ENCODE measurements at places on chromosomes 6 and 20. TPM values are rescaled to one million over a fixed set of nuclear protein-coding genes. Genes with fewer than 3 reads are reported as not detected.

DNA sequence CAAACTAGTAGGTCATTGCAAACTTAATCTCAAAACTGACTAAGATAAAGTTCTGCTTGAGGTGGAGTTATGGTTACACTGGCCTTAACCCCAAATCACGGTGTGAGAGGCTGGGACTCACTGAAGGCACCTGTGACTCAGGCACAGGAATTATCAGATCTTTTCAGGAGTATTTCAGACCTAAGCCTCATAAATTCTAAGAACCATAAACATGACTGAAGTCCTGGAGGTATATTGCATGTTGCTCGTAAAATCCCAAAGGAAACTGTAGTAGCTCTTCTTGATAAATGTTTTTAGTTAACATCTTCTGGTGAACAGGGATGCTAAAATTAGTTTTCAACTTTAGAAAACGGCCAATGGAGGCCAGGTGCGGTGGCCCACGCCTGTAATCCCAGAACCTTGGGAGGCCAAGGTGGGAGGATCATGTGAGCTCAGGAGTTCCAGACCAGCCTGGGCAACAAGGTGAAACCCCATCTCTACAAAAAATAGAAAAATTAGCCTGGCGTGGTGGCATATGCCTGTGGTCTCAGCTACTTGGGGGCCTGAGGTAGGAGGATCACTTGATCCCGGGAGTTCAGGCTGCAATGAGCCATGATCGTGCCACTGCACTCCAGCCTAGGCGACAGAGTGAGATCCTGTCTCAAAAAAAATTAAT lies 36.5 kb downstream of the DZANK1 start:
- DNase-seq = no peak

BMP5 gene
- not detected for total RNA-seq

DNA sequence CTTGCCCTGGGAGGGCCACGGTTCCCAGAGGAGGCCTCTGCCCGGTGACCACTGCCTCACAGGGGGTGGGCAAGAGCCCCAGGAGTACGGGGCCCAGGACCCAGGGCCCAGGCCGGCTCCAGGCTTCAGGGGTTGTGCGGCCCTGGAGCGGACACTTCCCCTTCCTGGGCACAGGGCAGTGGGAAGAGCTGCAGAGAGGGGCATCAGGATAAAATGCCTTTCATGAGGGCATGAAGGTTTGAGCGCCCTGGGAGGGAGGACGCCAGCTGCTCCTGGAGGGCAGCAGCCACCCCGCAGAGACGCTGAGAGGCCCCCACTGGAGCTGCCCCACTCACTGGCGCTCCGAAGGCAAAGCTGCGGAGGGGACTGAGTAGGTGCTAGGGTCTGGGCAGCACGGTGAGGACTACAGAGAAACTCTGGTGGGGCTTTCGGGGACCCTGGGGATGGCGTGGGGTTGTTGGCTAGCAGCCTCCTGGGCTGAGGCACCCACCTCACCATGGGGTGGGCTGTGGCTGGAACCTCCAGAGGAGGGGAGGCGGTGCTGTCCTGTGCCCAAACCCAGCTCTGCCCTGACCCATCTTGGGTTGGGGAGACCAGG lies 10.4 kb downstream of the LAMA5 start:
- no peak for DNase-seq

BHLHE23 gene
- not detected for total RNA-seq

DNA sequence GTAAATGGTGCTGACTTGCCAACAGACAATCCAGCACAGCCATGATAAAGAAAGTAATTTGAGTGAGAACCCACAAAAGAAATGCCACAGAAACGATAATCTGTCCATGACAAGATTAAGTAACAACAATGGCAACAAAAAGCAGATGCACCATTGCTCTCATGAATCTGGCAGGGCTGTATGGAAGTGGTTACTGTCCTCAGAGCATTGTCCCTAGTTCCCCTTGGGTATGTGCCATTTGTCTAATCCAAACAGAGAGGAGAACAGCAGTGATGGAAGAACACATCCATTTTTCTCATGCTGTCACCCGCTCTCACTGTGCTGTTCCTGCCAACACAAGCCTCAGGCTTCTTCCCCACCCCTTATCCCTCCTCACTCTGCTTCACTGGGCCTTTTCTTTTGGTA lies 65.8 kb downstream of the REV3L start:
- no peak for DNase-seq

- no peak for DNase-seq
These were observed 520.9 kb downstream of the CD83 start for GRCh38 chr6:14638435-14638905.

DNA sequence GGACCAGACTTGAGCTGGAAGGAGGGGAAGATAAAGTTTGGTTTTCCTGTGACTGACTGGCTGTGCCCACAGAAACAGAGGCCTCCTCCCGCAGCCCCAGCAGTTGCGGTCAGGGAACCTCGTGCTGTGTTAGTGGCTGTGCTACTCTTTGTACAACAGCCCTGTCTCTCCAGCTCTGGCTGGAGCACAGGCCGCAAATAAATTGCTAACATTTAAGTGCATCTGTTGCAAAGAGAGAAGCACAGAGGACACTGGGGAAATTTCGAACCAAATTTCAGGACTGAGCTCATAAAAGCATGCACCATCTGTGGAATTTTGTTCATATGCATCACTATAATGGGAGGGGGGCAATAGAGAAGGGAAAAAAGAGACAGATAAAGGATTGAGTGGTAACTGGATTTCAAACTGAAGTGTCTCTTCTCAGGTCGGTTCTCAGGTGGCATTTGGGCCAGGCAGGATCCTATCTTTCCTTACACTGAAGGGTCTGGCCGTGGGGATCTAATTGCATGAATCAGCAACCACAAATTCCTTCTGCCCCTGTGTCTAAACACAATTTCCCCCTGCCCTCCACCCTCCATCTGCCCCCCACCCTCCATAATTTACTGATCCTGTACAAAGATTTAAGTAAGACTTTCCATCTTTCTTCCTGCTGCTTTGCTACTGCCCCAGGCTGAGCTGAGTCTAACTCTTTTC lies 88.9 kb upstream of the ATXN1 start:
- no peak for DNase-seq

GRCh38 chr20:22740829-22741228 lies 156.5 kb upstream of the FOXA2 start:
- no peak for DNase-seq

GRCh38 chr6:8131265-8131897 lies 29.0 kb upstream of the EEF1E1 start:
- no peak for DNase-seq

GRCh38 chr6:33961691-33962090 lies 157.9 kb upstream of the MLN start:
- no peak for DNase-seq

DNA sequence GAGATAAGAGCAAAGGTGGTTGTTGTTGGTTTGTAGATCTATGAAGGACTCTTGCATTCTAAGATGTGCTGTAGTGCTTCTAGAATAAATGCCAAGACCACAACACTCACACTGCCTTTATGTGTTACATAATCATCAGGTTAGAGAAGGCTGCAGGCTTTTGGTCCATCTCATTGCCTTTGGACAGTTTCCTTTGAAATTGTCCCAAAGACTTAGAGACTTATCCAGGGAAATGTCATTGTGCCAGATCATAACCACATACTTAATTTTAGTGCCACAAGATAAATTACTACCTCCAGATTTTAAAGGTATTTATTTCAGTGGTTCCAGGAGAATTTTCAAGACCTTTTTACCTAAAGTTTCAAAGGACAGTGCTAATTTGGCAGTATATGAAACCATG lies 666.6 kb upstream of the CITED2 start:
- DNase-seq = no peak

DNA sequence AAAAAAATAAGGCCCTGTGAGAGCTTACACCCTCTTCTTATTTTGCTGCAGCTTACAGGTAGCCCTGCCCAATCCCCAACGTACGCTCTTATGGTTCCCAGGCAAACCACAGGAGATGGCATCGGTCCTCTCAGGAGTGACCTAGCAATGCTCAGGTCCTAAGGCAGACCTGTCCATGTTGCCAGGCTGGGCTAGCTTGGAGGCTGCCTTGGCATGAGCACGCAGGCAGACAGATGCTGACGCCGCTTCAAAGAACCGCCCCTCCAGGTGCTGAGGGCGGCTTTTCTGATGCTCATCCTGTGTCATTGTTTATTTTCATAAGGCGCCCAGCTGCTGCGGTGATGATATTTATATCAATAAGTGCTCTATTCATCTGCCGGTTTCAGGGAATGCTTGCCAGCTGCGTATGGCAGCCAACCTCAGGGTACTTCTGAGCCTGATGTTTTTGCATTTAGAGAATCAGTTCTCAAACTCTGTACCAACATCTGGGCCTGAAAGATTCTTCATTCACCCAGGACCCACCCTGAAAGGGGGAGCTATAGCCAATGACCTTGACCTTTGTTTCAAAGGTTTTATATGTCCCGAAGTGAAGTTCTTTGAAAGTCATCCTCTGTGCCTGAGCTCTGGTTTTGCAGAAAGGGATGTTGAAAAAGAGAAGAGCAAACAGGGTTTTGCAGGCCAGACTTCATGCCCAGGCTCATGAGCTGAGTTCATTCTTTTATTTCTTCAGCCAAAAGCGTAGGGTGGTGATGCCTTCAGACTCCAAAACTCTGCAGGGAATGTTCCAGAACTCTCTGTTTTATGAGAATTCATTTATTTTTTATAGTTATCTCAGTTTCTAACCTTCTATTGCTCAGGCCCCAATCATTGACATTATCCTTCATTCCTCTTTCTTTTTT lies 475.6 kb upstream of the CHD6 start:
- no peak for DNase-seq

MROH8 gene
- 7.5 TPM for total RNA-seq

DNA sequence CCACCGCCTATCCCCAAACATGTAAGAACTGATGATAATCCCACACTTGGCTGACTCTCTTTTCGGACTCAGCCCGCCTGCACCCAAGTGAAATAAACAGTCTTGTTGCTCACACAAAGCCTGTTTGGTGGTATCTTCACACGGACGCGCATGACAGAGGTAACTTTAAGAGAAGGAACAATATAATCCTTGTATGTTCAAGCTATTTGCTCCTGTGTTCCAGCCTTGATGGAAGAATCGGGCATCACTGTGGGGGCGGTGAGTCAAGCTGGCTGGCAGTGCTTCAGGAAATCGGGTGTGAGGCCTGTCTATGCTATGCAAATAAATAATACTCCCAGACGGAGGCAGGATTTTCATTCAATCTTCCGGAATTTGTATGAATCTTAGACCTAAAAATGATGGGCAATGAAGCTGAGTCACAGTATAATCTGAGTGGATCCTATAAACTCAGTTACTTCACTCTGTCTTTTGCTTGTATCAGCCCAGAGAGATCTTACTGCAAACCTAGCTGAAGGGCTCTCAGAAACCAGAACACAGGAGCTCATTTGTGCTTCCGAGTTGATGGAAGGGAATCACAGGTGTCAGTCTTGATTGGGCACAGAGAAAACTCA lies 45.2 kb upstream of the NT5E start:
- DNase-seq = no peak

DNA sequence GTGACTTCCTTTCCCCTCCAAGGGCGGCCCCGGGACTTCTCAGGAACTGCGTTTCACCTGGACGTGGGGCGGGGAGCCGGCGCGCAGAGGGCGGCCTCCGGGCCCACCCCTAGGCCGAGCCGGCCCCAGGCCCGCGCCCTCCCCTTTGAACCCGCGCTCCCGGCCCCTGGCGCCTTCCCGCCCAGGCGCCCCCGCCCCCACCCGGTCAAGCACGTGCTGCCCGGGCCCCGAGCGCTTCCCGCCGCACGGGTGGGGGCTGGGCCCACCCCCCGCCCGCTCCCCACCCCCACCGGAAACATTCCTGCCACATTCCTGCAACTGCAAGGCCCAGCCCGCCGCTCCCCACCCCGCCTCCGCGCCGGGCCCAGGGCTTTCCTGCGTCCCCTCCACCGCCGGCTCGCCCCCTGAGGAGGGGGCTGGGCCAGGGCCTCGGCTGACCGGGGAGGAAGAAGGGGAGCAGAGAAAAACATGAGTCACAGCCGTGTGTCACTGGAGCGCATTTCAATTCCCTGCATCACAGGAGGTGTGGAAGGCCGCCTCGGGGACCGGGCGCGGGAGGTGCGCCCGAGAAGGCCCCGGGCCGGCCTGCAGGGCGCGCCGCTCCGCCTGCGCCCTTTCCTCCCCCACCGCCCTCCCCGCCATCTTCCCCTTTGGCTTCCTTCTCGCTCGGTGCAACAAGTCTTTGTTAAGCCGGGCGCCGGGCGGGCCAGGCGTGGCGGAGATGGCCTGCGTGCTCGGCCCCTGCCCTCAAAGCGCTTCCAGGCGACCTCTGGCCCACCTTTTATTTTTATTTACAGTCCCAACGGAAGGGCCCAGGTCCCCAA lies 1.2 kb upstream of the HMGA1 start:
- DNase-seq = peak; percentile 31

GRCh38 chr20:10428008-10428407 lies 6.0 kb downstream of the MKKS start:
- no peak for DNase-seq

DNA sequence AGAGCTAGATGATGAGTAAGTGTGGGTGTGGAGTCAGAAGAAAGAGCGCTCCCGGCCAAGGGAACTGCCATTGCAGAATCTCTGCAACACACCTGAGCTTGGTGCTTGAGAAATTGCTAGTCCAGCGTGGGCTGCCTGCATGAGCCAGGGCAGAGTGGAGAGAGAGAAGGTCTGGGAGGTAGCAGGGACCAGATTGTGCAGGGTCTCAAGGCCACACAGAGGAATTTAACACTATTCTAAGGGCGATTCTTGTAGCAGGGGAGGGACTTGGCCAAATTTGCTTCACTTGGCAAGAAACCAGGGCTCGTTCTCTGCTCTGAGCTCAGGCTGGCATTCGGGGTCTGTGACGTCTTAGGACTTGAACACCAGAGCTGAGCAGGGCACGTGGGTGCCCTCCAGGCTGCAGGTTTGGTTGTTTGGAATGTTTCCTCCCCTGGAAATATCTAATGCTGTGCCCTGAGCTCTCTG lies 53.5 kb downstream of the BCAS4 start:
- DNase-seq = peak; percentile 33

- DNase-seq = no peak
These were observed 35.6 kb downstream of the CEP162 start for GRCh38 chr6:84191802-84192201.

DNA sequence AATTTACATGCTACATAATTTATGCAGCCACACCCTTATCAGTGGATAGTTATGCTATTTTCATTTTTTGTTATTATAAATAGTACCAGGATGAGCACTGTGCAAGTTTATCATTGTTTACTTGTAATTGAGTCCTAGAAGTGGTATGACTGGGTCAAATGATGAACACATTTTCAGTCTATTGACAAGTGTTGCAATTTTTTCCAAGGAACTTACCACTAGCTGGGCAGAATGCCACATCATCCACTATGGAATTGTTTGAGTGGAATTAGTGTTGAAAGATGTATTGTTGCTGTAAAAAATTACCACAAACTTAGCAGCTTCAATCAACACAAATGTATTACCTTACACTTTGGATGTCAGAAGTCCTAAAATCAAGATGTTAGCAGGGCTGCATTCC lies 38.1 kb upstream of the OPN5 start:
- no peak for DNase-seq

Data from uterus (tissue), 4 donors.